PC-3 (cell line): ENCODE measurements at places on chromosomes 5 and 9. TPM values are rescaled to one million over a fixed set of nuclear protein-coding genes. Genes with fewer than 3 reads are reported as not detected.
A peak's percentile ranks its signal among the peaks of the same experiment; 100 is the strongest.

DNA sequence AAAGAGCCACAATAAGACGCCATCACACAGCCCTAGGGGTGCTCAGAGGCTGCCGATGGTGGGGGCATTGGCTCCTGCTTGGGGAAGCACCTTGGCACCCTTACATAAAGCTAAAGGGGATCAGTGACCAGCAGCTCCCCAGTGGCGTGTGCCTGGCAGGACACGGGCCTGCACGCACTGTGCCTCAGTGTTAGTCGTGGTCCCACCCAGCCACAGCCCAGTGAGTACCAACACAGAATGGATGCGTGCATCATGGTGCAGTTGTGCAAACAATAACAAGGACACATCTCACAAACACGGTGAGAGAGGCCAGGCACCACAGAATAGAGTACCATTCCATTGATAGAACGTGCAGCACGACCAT is 103.2 kb downstream of the WNK2 start:
- no peaks in the 10 kb centered on the region for H3K4me1 ChIP-seq
- H3K27ac ChIP-seq: no peak overlapping the region
- H3K27me3 ChIP-seq: no peaks in the 10 kb centered on the region
- no peak for DNase-seq
- no peak overlapping the region for H3K4me3 ChIP-seq

GRCh38 chr9:114790521-114790920 is 15.3 kb downstream of the TNFSF15 start:
- no peaks in the 10 kb centered on the region for H3K36me3 ChIP-seq
- peaks cover 6% of the 10 kb centered on the region; the same call in 1 of the 2 replicates for H3K4me1 ChIP-seq
- no peak overlapping the region for H3K27ac ChIP-seq
- H3K4me3 ChIP-seq: no peak overlapping the region
- DNase-seq: no peak

CTNNAL1 gene
- total RNA-seq: 80.5 and 97.7 TPM in 2 replicates

IL33 gene
- total RNA-seq: 1.6 and 2.7 TPM in 2 replicates

LTC4S gene
- 1.5 and 3.6 TPM in 2 replicates for total RNA-seq

DNA sequence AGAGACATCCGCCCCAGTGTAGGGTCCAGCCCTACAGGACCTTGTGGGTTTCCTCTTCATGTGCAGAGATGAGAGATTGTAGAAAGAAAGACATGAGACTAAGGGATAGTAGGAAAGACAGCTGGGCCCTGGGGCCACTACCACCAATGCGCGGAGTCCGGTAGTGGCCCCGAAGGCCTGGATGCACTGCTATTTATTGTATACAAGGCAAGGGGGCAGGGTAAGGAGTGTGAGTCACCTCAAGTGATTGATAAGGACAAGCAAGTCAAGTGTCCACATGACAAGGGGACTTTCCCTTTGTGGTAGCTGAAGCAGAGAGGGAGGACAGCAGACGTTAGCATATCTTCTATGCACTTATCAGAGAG is 6.2 kb upstream of the TMEM141 start:
- no peak for DNase-seq
- no peak overlapping the region for H3K27ac ChIP-seq
- H3K27me3 ChIP-seq: no peaks in the 10 kb centered on the region

DNA sequence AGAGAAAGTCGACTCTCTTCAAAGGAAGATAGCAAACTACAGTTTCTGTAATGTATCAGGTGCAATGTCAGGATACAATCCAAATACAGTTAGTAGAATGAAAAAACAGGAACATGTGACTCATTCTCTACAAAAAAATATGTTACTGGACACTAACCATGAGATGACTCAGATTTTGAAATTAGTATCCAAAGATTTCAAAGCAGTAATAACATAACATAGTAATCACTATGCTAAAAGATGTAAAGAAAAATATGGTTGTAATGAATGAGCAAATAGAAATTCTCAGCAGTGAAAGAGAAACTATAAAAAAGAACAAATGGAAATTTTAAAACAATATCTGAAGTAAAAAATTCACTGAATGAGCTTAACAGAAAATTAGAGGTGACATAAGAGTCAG is 42.3 kb downstream of the SHOC1 start:
- peak; percentile 51 for DNase-seq
- H3K36me3 ChIP-seq: no peaks in the 10 kb centered on the region; the same call in 1 of the 2 replicates
- H3K4me3 ChIP-seq: no peak overlapping the region
- no peak overlapping the region for H3K27ac ChIP-seq

DNA sequence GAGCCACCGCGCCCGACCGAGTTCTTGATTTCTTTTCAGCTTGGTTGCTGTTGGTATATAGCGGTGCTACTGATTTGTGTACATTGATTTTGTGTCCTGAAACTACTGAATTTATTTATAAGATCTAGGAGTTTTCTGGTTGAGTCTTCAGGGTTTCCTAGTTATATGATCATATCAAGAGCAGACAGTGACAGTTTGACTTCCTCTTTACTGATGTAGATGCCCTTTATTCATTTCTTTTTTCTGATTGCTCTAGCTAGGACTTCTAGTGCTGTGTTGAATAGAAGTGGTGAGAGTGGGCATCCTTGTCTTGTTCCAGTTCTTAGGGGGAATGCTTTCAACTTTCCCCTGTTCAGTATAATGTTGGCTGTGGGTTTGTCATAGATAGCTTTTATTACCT is 17.4 kb upstream of the LRRC19 start:
- H3K27ac ChIP-seq: no peak overlapping the region
- no peaks in the 10 kb centered on the region for H3K36me3 ChIP-seq
- H3K27me3 ChIP-seq: no peaks in the 10 kb centered on the region
- no peak overlapping the region for H3K4me3 ChIP-seq
- no peaks in the 10 kb centered on the region for H3K4me1 ChIP-seq

DNA sequence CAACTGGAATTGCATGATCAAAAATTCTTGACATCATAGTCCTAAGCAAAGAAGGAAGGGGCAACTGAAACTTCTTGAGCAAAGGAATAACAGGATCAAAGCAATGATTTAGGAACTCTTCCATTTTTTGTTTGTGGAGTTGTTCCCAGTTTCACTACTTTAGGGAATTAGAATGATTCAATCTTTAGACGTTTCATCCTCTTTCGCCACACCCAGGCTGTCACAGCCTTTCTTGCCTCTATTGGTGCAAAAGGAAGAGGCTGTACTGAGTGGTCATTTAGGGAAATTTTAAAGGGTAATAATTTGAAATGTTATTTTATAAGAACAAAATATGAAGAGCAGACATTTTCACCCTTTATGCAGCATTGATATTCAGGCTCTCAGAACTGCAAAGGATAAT is 1026.0 kb upstream of the ARRDC3 start:
- no peaks in the 10 kb centered on the region for H3K27me3 ChIP-seq
- H3K4me1 ChIP-seq: no peaks in the 10 kb centered on the region
- H3K36me3 ChIP-seq: no peaks in the 10 kb centered on the region

- no peaks in the 10 kb centered on the region for H3K27me3 ChIP-seq
- H3K4me1 ChIP-seq: peaks cover 59% of the 10 kb centered on the region
Observed at GRCh38 chr5:17249029-17249634, 31.7 kb downstream of the BASP1 start.

DNA sequence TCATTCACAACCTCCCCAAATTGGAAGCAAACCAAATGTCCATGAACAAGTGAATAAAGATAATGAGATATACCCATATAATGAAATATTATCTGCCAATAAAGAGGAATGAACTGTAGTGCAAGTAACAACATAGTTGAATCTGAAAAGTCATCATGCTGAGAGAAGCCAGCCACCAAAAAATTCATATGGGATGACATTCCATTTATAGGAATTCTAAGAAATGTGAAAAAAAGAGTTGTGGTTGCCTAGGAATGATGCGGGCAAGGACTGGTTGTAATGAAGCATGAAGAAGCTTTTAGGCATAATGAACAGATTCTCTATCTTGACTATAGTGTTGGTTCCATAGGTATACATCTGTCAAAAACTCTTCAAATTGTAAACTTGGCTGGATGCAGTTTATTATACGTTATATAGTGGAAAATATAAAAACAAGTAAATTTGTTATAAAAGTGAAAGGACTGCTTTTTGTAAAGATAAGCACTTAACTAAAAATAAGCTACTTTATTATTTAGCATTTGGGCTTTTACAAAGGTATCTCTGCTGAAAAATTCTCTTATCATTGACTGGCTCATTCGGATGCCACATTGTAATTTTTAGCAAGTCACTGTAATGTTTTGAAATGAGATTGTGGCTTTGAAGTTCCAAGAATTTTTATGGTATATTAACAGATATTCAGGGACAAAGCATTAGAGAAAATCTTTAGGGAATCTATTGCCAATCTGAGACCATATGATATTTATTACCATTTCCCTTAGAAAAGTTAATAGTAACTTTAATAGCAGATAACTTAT is 21.2 kb upstream of the TTC23L start:
- H3K36me3 ChIP-seq: peaks cover 50% of the 10 kb centered on the region
- no peaks in the 10 kb centered on the region for H3K27me3 ChIP-seq
- H3K27ac ChIP-seq: no peak overlapping the region
- no peak for DNase-seq
- H3K4me1 ChIP-seq: no peaks in the 10 kb centered on the region

DNA sequence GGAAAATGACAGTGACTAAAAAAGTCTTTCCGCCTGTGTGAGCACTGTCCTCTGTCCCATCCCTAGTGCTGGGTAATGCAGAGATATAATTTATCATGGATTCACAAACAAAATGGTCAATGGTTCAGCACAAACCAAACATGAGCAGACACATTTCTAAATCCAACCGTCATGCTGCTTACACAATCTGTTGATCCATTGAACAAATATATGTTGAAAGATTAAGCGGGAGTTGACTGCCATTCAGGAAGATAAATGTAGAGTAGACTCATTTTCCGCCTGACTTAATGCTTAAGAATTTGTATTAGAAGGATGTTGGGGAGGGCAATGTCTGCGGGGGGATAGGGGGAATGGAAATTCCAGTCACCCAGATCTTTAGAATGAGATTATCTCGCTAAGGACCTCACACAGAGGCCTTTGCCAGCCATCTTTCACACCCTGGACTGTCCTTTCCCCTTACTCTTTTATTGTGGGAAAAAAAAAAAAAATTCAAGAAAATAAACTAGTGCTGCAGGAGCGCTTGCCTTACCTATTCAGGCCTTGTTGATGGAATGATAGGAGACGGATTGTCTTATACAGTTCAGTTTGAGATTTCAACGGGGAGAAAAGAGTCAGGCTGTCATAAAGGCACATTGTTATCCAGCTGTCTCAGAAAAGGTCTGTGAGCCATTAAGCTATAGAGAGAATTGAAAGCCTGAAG is 153.7 kb downstream of the TLE1 start:
- H3K36me3 ChIP-seq: no peaks in the 10 kb centered on the region
- no peaks in the 10 kb centered on the region for H3K27me3 ChIP-seq
- H3K4me1 ChIP-seq: peaks cover 33% of the 10 kb centered on the region

DNA sequence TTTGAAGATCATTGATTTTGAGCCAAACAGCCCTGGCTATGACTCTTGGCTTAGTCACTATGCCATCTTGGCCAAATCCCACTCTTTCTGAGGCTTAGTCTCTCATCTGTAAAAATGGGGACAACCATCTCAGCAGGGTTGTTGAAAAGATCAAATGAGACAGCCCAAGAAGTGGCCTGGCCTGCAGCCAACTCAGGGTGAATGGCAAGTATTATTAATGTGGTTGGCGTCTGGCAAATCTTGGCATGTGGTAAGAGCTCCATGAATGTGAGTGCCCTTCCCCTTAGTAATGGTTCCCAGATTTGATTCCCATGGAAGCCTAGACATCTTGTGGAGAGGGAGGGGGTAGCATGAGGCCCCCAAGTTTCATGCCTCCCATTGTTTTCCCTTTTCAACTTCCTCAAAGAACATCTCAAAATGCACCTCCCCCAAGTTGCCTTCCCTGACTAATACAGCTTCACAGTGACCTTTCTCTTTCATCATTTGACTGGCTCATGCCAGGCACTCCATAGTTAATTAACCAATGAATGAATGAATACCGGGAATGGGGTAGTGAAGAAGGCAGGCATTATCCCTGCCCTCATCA is 11.8 kb upstream of the TGFBI start:
- H3K4me1 ChIP-seq: peaks cover 48% of the 10 kb centered on the region
- H3K4me3 ChIP-seq: no peak overlapping the region
- peak; percentile 96 for DNase-seq

CBY3 gene
- 1.4 TPM in 1 of 2 replicates, not detected in the other for total RNA-seq

HAVCR1 gene
- total RNA-seq: not detected in 2 replicates

FAF2 gene
- total RNA-seq: 51.4 TPM in 2 replicates

SOWAHA gene
- 0.04 TPM in 1 of 2 replicates, not detected in the other for total RNA-seq

GRCh38 chr9:136686794-136687711 is at the start of gene AGPAT2:
TSS of gene AGPAT2 (minus strand) at chr9:136687457. CDS start at chr9:136687357, 100 bp downstream.
- H3K27me3 ChIP-seq: no peaks in the 10 kb centered on the region
- H3K27ac ChIP-seq: peak within 1 kb of the TSS; percentile 43; the same call in 1 of the 2 replicates
- H3K36me3 ChIP-seq: no peaks in the 10 kb centered on the region
- peak; percentile 58 for DNase-seq
- H3K4me1 ChIP-seq: peaks cover 17% of the 10 kb centered on the region

CCDC180 gene
- 0.55 and 0.69 TPM in 2 replicates for total RNA-seq

- peaks cover 15% of the 10 kb centered on the region for H3K4me1 ChIP-seq
- H3K4me3 ChIP-seq: no peak overlapping the region; the same call in 1 of the 2 replicates
- peak; percentile 90 for DNase-seq
- H3K27ac ChIP-seq: peak overlapping the region; percentile 78; the same call in 1 of the 2 replicates
- H3K27me3 ChIP-seq: peaks cover 7% of the 10 kb centered on the region; the same call in 1 of the 2 replicates
Observed at GRCh38 chr5:173201636-173202265, 33.3 kb downstream of the NKX2-5 start.

- no peak overlapping the region for H3K4me3 ChIP-seq
- no peaks in the 10 kb centered on the region for H3K4me1 ChIP-seq
- H3K36me3 ChIP-seq: no peaks in the 10 kb centered on the region
- H3K27ac ChIP-seq: no peak overlapping the region
Observed at GRCh38 chr9:123542435-123543225, 186.6 kb downstream of the CRB2 start.

DNA sequence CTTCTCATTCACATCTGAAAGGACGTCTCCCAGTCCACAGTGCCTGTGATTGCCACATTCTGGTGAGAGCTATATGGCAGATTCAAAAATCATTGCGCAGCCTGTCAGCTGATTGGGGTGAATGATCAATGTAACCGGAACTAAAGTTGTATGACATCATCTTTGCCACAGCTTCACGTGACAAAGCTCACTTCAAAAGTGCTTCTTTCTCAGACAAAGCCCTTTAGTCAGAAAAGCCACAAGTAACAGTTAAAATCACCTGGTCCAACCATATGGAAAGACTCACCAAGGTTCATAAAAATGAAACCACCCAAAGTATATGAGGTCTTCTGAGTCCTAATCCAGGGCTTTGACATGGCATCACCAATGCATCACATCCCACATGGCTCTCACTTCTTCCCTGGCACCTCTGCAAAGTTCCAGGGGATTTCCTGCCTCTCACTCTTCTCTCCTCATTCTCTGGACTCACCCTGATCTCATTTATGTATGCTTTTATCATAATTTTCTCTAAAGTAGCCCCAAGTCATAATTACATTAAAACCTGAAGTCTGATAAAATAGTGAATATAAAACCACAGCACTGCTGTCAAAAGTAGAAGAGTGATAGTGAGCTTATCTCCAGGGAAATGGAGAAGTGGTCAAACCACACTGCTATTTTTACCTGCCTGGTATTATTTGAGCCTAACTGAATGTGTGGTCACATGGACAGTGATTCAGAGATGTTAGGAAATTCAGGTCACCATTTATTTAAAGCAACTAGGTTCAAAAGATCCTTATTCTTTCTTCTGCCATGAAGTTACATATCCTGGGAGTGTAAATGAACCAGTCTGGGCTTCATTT is 193.1 kb upstream of the PTGER4 start:
- H3K4me3 ChIP-seq: no peak overlapping the region
- H3K36me3 ChIP-seq: no peaks in the 10 kb centered on the region
- DNase-seq: peak; percentile 33
- no peak overlapping the region for H3K27ac ChIP-seq
